ENCODE measurements at places on chromosomes 11 and 22. TPM values are rescaled to one million over a fixed set of nuclear protein-coding genes. Genes with fewer than 3 reads are reported as not detected.

The CNGA4 gene
- total RNA-seq = not detected

DNA sequence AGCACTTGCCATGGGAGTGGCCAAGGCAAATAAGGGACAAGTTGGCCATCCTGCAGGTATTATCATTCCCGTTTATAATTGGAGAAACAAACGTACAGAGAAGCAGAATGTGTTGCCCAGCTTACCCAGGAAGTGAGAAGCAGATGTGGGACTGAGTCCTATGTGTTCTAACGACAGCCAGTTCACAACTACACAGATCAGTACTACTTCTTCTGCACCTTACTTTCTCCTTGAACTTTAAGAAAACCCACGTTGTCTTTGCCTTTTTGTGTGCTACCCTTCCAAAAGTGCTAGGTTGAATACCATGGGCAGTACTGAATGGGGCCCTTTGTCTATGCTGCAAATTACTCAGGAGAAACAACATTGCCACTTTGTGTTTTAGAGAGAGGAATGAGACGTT lies 62.8 kb upstream of the BLID start:
- H3K4me3 ChIP-seq = peak overlapping the region; percentile 3
- H3K4me1 ChIP-seq = peaks cover 55% of the 10 kb centered on the region
- no peaks in the 10 kb centered on the region for H3K27me3 ChIP-seq
- no peaks in the 10 kb centered on the region for H3K36me3 ChIP-seq

The KRTAP5-9 gene
- total RNA-seq = not detected

DNA sequence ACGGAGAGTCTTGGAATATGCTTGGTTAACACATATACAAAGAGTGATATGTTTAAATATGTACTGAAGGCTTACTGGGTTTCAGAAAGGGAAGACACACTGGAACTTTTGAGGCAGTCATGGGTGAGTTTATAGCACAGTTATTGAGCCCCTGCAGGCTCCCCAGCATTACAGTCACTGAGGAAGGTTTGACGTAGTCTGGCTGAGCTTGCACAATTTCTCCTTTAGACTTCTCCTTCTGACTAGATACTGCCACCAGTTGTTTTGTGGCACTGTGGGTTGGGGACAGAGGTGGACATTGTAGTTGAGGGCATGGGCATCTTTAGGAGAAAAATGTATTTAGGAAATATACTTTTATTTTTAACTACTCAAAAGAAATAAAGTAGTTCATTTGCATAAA lies 285.4 kb downstream of the C11orf87 start:
- peaks cover 9% of the 10 kb centered on the region for H3K27me3 ChIP-seq
- no peaks in the 10 kb centered on the region for H3K36me3 ChIP-seq
- no peak for DNase-seq
- no peak overlapping the region for H3K4me3 ChIP-seq
- H3K27ac ChIP-seq = no peak overlapping the region

DNA sequence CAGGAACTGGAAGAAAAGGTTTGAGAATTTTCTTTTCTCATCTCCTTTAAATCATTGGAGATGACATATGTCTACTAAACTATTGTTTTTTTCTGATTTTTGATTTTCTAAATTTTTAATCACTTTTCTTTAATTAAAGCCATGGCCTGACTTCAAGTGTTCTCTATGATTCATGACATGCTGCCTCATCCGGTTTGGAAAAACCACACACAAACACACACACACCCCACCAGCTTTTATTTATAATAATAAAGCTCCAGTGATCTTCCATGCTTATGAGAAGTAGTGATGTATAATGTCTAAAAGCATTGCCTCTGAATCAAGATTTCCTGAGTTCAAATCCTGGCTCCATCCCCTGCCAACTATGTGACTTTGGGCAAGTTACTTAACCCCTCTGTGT lies 179.2 kb downstream of the SPON1 start:
- no peak overlapping the region for H3K27ac ChIP-seq
- no peaks in the 10 kb centered on the region for H3K4me1 ChIP-seq
- DNase-seq = no peak
- no peaks in the 10 kb centered on the region for H3K36me3 ChIP-seq

- peaks cover 5% of the 10 kb centered on the region for H3K4me1 ChIP-seq
- peak overlapping the region; percentile 35 for H3K27ac ChIP-seq
- DNase-seq = no peak
- H3K4me3 ChIP-seq = no peak overlapping the region
- H3K36me3 ChIP-seq = peaks cover 2% of the 10 kb centered on the region
- no peaks in the 10 kb centered on the region for H3K27me3 ChIP-seq
These were observed 13.0 kb downstream of the TUB start for GRCh38 chr11:8093931-8094575.

- H3K4me3 ChIP-seq = no peak overlapping the region
- no peaks in the 10 kb centered on the region for H3K27me3 ChIP-seq
- peaks cover 6% of the 10 kb centered on the region for H3K4me1 ChIP-seq
- H3K36me3 ChIP-seq = peaks cover 3% of the 10 kb centered on the region
These were observed 55.1 kb downstream of the CEP164 start for GRCh38 chr11:117382746-117383145.

The OR4D5 gene
- not detected for total RNA-seq

DNA sequence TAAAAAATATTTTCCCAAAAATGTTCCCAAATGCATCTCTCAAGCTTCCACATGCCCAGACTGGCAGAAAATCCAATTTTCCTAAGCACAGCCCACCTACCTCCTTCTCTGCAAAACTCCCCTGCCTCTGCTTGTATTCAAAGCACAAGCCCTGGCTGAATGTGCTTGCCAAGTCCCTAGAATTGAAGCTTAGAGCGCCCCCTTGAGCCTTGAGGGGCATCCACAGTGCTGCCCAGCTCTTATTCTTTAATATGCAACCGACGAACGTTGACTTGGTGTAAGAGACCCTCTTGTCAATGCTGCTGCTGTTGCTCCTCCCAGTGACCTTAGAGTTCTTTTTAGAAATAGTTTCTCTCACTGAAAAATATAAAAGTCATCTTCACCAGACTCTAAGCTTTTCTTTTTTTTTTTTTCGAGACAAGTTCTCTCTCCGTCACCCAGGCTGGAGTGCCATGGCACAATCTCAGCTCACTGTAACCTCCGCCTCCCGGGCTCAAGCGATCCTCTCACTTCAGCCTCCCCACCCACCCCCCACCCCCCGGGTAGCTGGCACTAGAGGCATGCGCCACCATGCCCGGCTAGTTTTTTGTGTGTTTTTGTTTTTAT lies 63.5 kb upstream of the CAPRIN1 start:
- no peaks in the 10 kb centered on the region for H3K36me3 ChIP-seq
- no peak overlapping the region for H3K4me3 ChIP-seq
- H3K27ac ChIP-seq = no peak overlapping the region
- DNase-seq = peak; percentile 79
- H3K27me3 ChIP-seq = no peaks in the 10 kb centered on the region
- peaks cover 4% of the 10 kb centered on the region for H3K4me1 ChIP-seq

- no peak for DNase-seq
- H3K4me1 ChIP-seq = peaks cover 33% of the 10 kb centered on the region
- H3K4me3 ChIP-seq = no peak overlapping the region
- H3K36me3 ChIP-seq = no peaks in the 10 kb centered on the region
These were observed 9.4 kb upstream of the NAV2 start for GRCh38 chr11:19703211-19703610.

DNA sequence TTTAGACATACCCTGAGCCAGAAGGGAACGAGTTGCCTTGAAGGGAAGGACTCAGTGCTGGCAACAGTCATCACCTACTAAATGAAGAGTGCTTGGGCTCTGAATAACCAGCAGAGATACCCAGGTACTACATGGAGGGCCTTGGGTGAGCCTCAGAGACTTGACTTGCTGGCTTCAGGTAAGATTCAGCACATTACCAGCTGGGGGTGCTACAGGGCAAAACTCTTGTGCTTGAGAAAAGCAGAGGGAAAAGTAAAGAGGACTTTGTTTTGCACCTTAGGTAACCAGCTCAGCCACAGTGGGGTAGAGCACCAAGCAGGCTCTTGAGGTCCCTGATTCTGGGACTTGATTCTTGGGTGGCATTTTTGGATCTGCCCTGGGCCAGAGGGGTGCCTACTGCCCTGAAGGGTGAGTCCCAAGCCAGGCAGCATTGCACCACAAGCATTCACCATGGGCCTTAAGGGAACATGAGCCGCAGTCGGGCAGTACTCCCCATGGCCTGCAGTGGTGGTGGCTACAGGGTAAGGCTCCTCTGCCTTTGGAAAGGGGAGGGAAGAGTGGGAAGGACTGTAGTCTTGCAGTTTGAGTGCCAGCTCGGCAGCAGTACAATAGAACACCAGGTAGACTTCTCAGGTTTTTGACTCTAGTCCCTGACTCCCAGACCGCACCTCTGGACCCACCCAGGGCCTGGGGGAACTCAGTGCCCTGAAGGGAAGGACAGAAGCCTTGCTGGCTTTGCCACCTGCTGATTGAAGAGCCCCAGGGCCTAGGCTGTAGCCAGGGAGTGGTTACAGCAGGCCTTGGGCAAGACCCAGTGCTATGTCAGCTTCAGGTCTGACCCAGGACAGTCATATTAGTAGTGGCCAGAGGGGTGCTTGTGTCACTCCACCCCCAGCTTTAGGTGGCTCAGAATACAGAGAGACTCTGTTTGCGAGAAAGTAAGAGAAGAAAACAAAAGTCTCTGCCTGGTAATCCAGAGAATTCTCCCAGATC lies 22.7 kb upstream of the PLEKHA7 start:
- H3K27ac ChIP-seq = no peak overlapping the region
- DNase-seq = no peak
- no peak overlapping the region for H3K4me3 ChIP-seq

GRCh38 chr11:8288824-8289491 lies 25.3 kb upstream of the LMO1 start:
- H3K4me3 ChIP-seq = no peak overlapping the region
- peaks cover 43% of the 10 kb centered on the region for H3K4me1 ChIP-seq
- H3K27ac ChIP-seq = peak overlapping the region; percentile 80
- H3K36me3 ChIP-seq = no peaks in the 10 kb centered on the region

The ZW10 gene
- total RNA-seq = 28.2 TPM

The CHRNA10 gene
- 3.0 TPM for total RNA-seq

The CD82 gene
- 10.3 TPM for total RNA-seq

DNA sequence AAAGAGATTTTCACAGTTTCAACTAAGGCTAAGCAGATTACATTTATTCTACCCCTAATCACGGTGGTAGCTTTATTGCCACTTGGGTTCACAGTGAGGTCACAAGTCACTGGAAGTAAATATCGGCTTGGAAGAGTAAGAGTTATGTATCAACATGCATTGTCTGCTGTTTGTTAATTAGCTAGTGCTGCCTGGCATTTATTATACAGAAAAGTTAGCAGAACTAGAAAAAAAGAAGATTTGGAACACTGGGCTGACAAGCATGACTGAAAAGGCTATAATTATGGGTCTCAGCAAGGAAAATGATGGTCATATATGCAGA lies 13.7 kb upstream of the RAB38 start:
- peaks cover 6% of the 10 kb centered on the region for H3K4me1 ChIP-seq
- H3K27ac ChIP-seq = no peak overlapping the region
- H3K27me3 ChIP-seq = no peaks in the 10 kb centered on the region
- DNase-seq = no peak

- H3K4me1 ChIP-seq = no peaks in the 10 kb centered on the region
- H3K27ac ChIP-seq = no peak overlapping the region
- no peak overlapping the region for H3K4me3 ChIP-seq
These were observed 169.8 kb downstream of the NELL1 start for GRCh38 chr11:20839231-20839630.

DNA sequence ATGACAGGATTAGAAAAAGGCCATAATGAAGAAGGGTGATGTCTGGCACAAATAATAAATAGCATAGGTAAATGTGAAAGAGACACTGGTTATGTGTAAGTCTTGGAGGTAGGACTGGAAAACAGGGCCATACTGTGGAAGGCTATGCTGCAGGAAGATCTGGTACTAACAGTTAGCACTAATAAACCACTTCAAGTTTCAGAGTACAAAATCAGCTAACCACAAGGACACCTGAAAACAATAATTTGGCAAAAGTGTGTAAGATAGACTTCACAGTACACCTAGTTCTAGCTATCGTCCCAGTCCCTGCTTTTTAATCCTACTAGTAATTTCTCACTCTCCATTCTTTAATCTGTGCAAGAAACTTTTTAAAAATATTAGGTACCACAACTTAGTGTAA lies 44.3 kb downstream of the CWF19L2 start:
- H3K27ac ChIP-seq = no peak overlapping the region
- no peak overlapping the region for H3K4me3 ChIP-seq

The SMC1B gene
- not detected for total RNA-seq

DNA sequence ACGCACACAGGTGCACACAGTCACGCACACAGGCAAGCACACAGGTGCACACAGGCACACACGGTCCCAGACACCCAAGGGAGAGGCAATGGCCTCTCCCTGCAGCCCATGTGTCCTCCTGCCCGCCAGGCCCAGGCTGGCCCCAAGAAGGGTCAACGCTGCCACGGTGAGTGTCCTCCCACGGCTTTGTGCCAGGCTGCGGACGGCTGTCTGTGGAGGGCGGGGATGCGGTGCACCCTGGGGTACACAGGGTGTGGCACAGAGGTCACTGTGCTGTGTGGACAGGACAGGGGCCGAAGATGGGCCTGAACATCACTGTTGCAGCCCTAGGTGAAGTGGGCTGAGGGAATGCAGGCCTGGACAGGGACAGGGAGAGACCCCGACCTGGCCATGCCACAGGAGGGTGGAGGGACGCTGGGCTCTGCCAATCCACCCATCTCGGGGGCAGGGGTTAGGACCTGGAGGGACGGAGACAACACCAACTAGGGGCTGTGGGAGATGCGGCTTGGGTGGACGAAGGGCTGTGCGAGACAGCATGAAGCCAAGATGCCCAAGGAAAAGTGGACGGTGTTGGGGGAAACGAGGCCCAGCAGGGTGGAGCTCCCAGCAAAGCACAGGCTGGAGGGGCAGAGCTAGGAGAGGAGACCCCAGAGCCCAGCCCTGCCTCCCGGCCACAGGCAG lies 523.8 kb downstream of the BRD1 start:
- DNase-seq = no peak
- no peaks in the 10 kb centered on the region for H3K36me3 ChIP-seq
- peaks cover 3% of the 10 kb centered on the region for H3K27me3 ChIP-seq
- no peak overlapping the region for H3K4me3 ChIP-seq
- H3K27ac ChIP-seq = no peak overlapping the region

Measured in neural crest cell (in vitro differentiated cells).